DMS79 (cell line): ENCODE measurements at places on chromosomes 5 and 9.

GRCh38 chr5:175159956-175160355 lies 284.0 kb downstream of the DRD1 start:
- DNase-seq = no peak

- no peak for DNase-seq
Measured at GRCh38 chr9:115198001-115198400, 80.0 kb upstream of the TNC start.

GRCh38 chr5:121793791-121794190 lies 57.9 kb upstream of the FTMT start:
- no peak for DNase-seq

GRCh38 chr5:16937503-16938161 lies 1.5 kb upstream of the MYO10 start:
- DNase-seq = no peak
